ENCODE measurements at places on chromosomes 6 and 20.

DNA sequence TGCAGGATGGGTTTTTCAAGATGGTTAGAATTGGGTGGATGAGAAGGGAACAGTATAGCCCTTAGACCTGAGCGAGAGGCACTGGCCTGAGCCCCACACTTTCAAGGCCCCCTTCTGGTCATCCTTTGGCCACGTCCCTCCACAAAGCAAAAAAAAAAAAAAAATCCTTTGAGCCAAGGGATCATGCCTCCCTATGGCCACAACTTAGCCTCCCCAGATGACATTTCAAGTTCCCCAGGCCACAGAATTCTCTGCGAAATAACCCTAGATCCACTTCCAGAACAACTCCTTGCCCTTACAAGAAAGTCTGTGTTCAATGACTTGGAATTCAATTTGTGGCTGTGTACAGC, 30.4 kb downstream of the ELOVL2 start:
- DNase-seq, result no peak

DNA sequence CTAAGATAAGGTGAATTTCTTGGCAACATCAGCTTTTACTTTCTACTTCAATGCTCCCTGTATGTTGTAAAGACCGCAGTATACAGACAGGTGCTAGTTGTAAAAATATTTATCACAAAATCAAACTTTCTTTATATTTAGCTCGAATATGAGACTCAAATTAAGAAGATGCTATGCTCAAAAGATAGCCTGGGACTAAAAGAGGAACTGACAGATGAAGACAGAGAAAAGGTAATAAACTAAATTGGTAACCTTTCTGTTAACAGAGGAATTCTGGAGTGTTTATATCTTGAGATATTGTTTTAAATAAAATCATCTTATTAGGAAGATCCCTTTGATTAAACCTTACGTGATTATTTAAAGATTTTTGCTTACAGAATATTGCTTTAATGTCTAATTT, 19.5 kb downstream of the KIZ start:
- DNase-seq, result no peak

GRCh38 chr6:111980971-111981840, 72.7 kb upstream of the CCN6 start:
- no peak for DNase-seq

DNA sequence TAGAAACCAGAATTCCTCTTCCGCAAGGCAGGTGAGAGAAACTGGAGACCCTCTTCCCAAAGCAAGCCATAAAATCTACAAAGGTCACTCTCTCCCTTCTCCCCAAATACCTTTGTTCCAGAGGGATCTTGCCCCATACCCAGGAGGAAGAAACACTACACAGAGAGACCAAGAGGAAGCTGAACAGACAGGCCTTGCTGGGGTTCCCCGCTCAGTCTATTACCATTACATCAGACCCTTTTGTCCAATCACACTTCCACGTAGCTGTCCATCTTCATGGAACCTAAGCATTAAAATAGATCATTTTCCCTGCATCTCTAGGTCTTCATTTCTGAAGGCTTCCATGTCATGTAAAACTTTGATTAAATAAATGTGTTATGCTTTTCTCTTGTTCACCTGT, 32.1 kb downstream of the METTL24 start:
- no peak for DNase-seq

All from activated CD4-positive, alpha-beta T cell treated with anti-CD3 and anti-CD28 coated beads, Interleukin-2, Interleukin-6, amounts not matched to agents 100 ng/mL and 50 ng/mL, durations not matched to agents 16 hours and 8 hours (primary cell).